Brain (organoid and tissue), 16 donors: ENCODE measurements at places on chromosomes 6 and 20. TPM values are rescaled to one million over a fixed set of nuclear protein-coding genes. Genes with fewer than 3 reads are reported as not detected.

Gene HSPA1L
- 7.6 TPM for polyA plus RNA-seq

Gene SLC17A1
- polyA plus RNA-seq = not detected

Gene PAX1
- not detected for polyA plus RNA-seq

Gene BNIP5
- not detected for polyA plus RNA-seq

Gene RNF39
- not detected for polyA plus RNA-seq
